ENCODE measurements at places on chromosomes 2 and 18.

- DNase-seq, result no peak
Observed at GRCh38 chr2:205773989-205774388, 91.7 kb downstream of the NRP2 start.

GRCh38 chr2:20196657-20197161 is 28.2 kb downstream of the SDC1 start:
- no peak for DNase-seq

- no peak for DNase-seq
Observed at GRCh38 chr2:239179851-239180371, 220.9 kb downstream of the HDAC4 start.

- DNase-seq, result no peak
Observed at GRCh38 chr2:216698293-216698692, 2.9 kb upstream of the IGFBP5 start.

GRCh38 chr18:59035591-59035990 is 104.1 kb upstream of the SEC11C start:
- DNase-seq, result no peak

- DNase-seq, result no peak
Observed at GRCh38 chr2:108612514-108613183, 78.4 kb downstream of the LIMS1 start.

DNA sequence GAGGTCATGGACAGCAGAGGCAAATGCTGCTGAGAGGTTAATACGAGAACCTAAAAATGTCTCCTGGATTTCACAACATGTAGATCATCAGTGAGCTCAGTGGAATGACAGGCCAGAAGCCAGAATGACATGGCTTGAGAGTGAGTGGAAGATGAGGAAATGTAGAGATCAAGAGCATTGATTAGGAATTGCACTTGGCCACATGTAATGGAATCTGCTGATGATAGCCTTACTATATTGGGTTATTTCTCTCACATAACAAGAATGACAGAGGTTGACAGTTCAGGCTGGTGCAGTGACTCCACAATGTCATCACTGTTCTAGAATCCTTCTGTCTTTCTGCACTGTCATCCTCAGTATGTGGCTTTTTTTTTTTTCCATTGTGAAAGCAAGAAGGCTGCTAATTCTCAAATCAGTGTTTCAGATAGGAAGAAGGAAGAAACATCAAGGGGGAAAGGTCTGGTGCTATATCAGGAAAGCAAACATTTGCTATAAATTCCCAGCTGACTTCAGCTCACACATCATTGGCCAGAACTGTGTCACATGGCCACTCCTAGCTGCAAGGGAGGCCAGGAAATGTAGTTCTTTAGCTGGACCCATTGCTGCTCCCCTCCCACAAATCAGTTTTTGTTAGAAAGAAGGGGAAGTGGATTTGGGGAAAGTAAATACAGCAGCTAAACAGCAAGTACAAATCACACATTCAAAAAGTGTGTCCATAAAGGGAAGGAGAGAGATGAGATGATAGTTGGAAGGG is 127.2 kb downstream of the FAM161A start:
- DNase-seq, result no peak

- no peak for DNase-seq
Observed at GRCh38 chr2:215698566-215698965, 262.7 kb upstream of the FN1 start.

DNA sequence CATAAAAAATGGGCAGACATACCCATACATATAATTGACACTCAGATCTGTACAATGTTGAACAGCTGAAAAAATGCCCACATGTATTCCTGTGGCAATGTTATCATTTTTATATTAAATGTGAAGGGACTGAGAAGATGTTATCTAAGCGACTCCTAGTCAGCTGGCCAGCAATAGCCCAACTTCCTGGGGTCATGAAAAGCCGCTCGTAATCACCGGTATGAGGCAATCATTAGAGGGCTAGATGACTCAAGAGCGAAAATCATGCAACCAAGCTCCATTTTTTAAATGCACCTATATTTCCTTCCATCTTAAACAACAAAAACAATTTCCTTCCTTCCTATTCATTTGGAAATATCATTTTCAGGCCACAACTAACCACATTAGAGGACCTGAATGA is 274.6 kb upstream of the CCDC68 start:
- DNase-seq, result peak; percentile 41

DNA sequence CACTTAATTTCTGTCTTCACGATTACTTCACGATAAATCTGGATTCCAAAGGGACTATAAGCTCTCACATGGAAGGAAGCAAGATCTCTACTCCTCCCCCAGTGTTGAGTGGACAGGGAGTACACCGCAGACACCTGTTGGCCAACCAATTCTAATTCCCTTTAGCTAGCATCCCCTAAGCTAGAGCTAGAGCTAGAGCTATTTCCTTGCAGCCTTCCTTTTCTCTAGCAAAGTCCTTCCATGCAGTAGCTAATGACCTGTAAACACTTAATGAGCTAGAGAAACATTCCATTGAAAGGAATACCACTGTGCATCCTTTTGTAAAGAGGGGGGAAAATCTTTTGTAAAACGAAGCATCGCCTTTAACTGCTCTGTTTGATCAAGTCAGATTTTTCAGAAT is 56.5 kb downstream of the BCL11A start:
- DNase-seq, result no peak

DNA sequence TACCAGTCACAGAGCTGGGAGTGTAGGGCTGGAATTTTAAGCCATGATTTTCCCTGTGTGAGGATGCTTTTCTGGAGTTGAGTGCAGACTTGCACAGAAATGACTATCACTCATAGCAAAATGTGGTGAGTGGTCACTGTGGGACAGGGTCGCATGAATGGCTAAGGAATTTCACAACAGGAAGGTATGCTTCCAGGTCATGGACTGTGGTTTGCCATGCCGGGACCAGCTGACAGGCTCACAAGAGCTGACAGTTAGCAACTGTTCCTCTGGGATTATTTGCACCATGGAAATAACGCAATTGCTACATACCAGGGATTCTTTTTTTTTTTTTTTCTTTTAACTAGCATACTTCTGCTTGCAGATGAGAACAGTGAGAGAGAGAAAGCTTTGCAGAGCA is 3.8 kb upstream of the UXS1 start:
- no peak for DNase-seq

- no peak for DNase-seq
Observed at GRCh38 chr18:2979871-2980790, 32.8 kb downstream of the LPIN2 start.

- no peak for DNase-seq
Observed at GRCh38 chr2:143177096-143177786, 48.0 kb downstream of the ARHGAP15 start.

- peak; percentile 28 for DNase-seq
Observed at GRCh38 chr2:127185093-127185492, 35.0 kb downstream of the CYP27C1 start.

GRCh38 chr2:162586311-162586710 is 242.4 kb downstream of the GCA start:
- no peak for DNase-seq

- no peak for DNase-seq
Observed at GRCh38 chr2:133952420-133952819, 301.5 kb upstream of the MGAT5 start.

DNA sequence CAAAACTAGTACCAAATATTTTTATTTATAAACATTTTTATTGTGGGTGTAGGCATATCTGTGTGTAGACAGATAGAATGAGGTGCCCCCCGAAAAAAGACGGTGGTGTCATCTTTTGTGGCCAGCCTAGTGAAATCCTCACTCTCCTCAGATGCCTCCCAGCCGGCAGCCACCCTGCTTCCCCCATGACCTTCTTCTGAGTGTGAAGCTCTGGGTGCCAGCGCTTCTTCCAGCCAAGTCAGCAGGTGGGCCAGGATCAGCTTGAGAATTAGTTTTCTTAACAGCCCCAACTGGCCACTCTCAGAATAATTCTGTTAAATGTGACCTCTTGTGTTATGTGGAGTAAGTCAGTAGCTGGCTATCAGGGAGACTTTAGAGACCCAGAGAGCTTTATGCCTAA is 229.6 kb upstream of the FOSL2 start:
- DNase-seq, result no peak

DNA sequence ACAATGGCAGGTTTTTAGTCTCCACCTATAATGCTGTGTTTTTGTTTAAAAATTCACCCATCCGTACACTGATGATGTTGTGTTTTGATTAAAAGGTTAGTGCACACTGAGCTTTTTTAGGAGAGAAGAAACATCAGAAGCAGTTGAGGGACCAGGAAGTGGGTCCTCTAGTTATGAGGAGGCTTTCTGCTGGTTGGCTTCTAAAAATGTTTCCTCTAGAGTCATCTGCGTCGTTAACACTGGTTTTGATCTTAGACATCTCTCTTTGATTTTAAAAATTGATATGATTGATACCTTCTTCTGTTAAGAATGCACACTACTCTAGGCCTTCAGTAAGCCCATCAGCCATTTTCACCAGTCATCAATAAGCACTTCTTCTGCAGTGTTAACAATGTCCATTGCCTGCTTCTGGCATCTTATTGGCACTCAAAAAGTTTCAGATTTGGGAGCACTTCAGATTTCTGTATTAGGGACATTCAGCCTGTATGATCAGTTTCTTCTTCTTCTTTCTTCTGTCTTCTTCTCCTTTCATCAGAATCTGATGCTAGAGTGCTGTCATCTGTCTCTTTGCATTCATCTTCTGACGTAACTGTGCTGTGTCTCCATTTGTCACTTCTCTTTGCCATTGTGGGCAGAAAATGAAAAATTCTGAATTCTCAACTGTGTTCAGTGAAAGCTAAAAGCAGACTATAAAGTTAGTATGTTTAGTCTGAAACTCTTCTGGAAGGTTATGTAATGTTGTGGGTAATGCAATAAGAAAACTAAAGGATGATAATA is 56.3 kb downstream of the PHLPP1 start:
- no peak for DNase-seq

DNA sequence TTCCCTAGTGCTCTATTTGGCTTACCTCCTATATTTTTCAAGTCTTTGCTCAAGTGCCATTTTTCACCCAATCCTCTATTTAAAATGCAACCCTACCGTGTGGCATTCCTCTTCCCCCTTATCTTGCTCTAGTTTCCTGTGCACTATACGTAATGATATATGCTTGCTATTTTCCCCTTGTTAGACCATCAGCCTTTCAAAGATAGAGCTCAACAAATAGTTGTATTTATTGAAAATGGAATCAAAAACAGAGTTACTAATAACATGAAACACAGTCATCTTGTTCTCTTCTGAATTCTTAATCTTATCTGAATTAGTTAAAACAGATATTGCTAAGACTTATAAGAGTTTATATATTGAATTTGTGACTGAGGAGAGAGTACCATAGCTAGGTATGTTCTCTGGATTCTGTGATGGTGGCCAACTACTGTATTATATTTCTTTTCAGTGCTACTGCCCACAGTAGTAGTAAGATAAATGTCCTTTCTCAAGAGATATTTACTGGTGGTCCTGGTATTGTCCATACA is 55.3 kb downstream of the CAB39 start:
- no peak for DNase-seq

GRCh38 chr18:32848826-32849225 is 76.0 kb upstream of the KLHL14 start:
- DNase-seq, result no peak

DNA sequence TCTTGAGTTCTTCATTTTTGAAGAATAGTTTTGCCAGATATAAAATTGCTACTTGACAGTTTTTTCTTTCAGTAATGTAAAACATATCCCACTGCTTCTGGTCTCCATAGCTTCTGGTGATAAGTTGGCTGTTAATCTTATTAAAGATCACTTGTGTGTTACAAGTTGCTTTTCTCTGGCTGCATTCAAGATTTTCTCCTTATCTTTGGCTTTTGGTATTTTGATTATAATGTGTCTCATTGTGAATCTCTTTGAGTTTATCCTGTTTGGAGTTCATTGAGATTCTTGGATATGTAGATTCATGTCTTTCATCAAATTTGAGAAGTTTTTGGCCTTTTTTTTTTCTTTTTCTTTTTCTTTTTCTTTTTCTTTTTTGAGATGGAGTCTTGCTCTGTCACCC is 20.2 kb upstream of the ADNP2 start:
- DNase-seq, result no peak

DNA sequence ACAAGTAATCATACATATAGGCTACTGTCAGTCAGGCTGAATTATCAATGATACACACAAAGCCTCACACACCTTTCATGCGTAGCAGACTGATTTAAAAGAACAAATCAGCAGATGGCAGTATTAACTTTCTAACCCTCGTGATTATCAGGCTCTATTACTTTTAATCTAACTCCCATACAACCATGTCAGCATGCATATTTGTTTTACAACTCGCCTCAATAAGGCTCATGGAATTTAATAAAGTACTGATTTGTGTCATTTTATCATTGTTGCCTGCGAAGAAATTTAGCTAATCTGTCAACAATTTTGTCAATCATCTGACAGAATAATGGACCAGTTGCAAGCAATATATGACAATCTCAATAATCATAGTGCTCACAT is 82.8 kb downstream of the SLC25A12 start:
- no peak for DNase-seq

DNA sequence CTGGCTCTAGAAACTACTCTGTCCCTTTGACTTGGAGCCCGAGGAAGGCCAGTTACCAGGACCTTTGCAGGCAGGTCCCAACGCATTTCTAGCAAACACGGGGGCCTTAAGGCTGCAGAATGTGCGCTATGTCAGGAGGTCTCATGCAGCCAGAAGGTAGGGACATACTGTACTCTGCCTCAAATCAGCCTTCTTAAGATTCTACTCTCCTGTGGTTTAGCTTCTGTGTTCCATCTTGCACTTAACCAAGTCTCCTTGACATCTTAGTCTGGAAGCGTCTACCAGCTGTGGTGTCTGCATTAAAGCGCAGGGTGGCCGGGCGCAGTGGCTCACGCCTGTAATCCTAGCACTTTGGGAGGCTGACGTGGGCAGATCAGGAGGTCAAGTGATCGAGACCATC is 65.5 kb downstream of the STEAP3 start:
- DNase-seq, result no peak

DNA sequence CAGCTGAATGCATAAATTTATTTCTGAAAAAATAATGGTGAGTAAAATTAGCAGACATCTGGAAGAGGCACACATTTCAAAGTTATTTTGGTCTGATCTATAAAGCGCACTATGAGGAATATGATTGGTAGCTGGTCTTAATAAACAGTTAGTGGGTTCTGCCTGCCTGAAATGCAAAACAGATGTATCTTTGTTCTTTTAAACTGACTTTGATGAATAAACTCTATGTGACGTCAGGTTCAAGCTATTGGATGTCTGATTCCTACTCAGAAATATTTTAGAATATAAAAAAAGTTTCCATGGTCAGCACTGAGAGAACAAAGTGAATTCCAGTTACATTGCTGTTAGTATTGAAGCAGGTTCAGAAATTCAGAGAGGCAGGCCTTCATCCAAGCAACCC is 136.4 kb downstream of the TPGS2 start:
- DNase-seq, result no peak

DNA sequence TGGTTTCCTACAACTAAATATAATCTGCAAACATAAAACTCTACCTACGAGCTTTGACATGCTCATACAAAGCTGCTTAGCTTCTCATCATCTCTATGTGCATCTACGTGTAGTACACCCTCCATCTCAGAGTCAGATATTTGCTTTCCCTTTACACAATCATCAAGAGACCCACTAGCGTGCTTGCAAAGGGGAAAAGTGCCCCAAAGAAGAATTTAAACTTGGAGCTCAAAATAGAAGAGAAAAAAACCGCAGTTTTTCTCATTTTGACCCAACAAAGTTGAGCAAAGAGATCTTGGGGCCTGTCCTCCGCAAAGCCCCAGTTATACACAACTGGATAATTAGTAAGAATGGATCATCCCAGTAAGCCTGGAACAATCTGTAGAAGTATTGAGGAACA is 104.1 kb downstream of the PAX3 start:
- DNase-seq, result no peak

- no peak for DNase-seq
Observed at GRCh38 chr2:158567208-158567607, 110.5 kb downstream of the PKP4 start.

- DNase-seq, result no peak
Observed at GRCh38 chr2:2793925-2794560, 463.0 kb upstream of the MYT1L start.
